ENCODE measurements at places on chromosomes 5 and 9.

- no peak for DNase-seq
Observed at GRCh38 chr9:37167456-37168047, 47.2 kb downstream of the ZCCHC7 start.

GRCh38 chr9:73951147-73951546, 546.0 kb upstream of the RORB start:
- no peak for DNase-seq

DNA sequence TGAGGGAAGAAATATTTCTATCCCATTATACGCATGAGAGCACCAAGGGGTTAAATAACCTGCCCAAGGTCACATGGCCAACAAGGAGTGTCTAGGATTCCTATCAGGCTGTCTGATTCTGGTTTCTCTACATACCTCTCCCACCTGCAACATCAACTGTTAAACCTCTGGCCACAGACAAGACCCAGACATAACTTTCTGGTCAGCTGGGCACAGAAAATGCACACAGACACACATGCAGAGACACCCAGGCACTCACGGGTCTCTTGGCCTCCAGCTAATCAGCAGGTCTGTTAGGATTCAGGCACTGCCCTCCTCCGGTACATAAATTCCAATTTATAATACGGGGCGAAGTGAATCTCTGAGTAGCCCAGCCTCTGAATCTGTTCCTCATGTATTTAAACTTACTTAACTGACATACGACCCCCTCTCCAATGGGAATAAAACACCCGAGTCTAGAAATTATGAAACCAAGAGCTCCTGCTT, 1.5 kb downstream of the SEPTIN8 start:
- no peak for DNase-seq

DNA sequence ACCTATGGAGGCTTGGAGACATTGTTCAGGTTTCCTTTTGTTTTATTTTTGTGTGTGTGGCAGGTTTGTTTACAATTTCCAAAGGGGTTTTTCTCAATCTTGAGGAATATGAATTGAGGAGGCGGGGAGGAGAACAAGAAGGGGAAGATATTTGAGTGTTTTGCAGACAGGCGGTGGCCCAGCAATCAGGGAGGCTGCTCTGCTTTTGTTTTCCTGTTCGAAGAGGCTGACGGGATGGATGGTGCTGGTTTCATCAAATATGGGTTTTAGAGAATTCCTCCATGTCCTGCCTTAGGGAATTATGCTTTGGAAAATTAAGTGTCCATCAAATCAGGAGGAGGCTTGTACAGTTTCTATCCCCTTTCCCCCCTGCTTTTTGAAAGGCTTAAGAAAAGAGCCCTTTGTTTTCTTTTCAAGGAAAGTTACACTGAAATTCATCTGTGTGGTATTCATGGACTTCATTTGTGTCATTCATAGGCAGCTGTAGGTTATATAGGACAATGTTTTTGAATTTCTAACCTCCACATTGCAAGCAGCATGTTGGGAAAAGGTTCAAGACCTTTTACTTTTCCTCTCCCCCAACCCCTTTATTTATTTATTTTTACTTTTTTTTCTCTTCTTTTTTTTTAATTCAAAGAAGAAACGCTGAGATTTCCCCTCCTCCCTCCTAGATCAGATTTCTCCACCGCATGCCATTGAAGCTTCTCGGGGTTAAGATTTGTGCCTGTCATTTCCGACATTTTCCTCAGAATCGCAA, 107.4 kb downstream of the ZNF462 start:
- DNase-seq, result no peak

- no peak for DNase-seq
Observed at GRCh38 chr5:82986404-82986803, 90.8 kb downstream of the TMEM167A start.

- no peak for DNase-seq
Observed at GRCh38 chr9:110319781-110320492, 17.7 kb downstream of the TXNDC8 start.
